Activated naive CD4-positive, alpha-beta T cell treated with anti-CD3 and anti-CD28 coated beads, Interleukin-2, amount 50 U/mL, for 72 hours (primary cell): ENCODE measurements at places on chromosomes 2 and 18.

DNA sequence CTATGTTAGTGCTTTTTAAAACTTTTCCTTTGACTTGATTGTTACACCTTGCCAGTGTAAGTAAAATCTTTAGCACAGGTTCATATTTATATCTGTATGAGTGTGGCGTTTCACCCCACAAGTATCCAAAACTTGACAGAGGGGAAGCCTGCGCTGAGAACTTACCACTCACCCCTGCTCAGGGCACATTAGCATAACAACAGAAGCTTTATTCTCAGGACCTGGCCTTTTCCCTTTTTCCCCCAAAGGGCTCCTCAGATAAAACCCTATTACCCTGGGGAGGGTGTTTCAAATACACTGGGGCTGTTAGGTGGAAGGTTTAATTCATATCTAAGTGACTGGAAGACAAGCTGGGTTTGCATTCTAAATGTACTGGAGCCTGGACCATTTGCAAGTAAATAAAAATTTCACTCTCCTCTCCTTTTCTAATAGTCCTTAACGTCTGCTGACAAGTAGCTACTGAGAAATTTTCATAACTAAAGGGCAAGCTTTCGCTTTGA, 276.6 kb downstream of the RNF152 start:
- DNase-seq: no peak

GRCh38 chr2:85737481-85737880, 16.3 kb upstream of the ATOH8 start:
- DNase-seq: no peak

DNA sequence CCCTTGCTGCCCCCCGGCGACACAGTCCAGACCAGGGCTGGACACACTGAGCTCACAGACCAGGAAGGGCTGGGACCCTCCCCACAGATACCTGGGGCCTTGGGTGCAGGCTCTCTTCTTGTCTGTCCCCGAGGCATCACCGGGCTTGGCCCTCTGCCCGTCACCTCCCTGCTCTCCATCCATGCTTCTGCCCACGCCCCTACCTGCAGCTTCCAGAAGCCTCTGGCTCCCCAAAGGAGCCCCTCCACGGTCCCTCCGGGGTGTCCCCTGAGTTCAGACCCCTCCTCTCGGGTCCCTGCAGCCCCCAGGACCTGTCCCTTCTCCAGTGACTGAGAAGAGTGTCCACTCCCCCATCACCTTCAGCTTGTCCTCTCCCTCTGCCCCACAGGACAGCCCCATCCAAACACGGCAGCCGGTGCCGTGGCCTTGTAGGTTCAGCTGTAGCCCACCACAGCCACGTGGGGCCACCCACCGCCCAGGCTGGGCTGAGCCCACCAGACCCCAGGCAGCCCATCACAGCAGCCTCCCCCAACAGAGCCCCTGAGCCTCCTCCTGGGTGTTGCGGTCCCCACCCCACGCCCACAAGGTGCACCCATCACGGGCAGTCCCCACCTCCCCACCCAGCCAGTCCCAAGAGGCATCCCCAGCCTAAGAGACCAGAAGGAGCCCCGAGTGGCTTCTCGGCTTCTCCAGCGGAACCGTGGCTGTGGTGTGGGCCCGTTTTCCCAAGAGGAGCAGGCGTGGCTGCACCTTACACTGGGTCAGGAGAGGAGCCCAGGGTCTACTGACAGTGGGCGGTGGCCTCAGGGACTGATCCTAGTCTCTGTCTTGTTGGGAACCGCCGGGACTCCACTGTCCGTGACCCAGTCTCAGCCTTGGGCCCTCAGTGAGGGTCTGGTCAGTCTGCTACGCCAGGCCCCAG, 53.1 kb downstream of the RAMP1 start:
- DNase-seq: no peak

DNA sequence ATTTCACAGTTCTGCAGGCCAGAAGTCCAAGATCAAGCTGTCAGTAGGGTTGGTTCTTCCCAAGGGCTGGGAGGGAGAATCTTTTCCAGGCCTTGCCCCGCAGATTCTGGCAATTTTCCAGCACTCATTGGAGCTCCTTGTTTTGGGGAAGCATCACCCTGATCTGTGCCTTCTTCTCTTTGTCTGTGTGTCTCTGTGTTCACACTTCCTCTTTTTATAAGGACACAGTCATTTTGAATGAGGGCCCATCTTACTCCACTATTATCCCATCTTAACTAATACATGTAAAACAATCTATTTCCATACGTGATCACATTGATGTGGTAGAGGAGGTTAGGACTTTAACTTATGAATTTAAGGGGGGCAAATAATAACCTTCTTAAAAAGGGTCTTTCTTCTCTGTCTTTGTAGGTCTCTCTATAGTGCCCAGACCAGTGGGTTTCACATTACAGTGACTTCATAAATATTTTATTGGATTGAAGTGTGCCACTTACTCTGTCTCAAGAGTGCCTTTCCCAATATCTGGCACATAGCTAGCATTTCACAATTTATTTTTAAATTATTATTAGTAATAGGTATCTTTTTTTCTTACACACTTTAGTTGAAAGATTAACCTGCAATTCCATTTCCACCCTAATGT, 68.9 kb upstream of the CBLN2 start:
- no peak for DNase-seq

- DNase-seq: no peak
Observed at GRCh38 chr2:149156971-149157740, 118.7 kb downstream of the LYPD6B start.
